ENCODE measurements at places on chromosomes 13 and 19.

DNA sequence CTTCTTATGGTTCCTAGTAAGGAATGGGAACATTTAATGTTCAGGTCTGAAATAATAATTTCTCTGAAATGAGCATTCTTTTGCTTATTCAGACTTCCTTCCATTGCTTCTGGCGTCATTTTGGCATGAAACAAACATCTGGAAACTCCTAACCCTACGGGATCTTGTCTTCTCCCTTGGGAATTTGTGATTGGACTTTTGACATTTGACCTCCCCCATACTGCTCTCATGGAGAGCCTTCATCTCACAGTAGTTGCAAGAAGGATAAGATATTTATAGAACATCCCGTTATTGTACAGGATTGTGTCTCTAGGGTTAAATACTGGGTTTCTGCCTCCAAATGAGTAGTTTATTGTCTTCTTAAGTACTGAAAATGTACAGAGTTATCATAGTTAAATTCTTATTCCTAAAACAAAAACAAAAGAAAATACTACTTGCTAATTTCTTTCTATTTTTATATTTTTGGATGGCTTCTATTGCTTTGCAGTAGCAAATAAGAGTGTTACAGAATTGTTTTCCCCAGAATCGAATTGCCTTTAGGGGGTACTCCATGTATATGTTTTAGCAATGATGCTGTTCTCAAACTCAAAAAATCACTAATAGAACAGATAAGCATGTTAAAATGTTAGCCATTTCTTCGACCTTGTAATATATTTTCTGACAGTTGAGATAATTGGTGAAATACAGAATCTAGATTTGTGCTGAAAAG, 366.8 kb downstream of the DLEU7 start:
- DNase-seq, result no peak

DNA sequence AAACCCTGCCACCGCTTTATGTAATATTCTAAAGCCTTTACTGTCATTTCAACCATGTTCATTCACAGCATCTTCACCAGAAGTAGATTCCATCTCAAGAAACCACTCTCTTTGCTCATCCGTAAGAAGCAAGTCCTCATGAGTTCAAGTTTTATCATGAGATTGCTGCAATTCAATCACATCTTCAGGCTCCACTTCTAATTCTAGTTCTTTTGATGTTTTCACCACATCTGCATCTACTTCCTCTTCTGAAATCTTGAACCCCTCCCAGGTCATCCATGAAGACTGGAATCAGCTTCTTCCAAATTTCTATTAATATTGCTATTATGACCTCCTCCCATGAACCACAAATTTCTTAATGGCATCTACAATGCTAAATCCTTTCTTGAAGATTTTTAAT, 83.9 kb downstream of the FOXO1 start:
- no peak for DNase-seq

GRCh38 chr19:55459950-55460657, 1.3 kb downstream of the ISOC2 start:
- DNase-seq, result no peak

DNA sequence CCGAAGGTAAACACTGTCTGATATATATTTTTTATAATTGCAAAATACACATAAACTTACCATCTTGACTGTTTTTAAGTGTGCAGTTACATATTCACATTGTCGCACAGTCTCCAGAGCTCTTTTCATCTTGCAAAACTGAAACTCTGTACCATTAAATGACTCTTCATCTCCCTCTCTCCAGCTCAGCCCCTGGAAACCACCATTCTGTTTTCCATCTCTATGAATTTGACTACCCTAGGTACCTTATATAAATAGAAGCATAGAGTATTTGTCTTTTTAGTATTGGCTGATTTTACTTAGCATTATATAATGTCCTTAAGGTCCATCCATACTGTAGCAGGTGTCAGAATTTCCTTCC, 45.8 kb downstream of the LRCH1 start:
- no peak for DNase-seq

- DNase-seq, result no peak
Measured at GRCh38 chr19:23998568-23998967, 83.9 kb downstream of the ZNF726 start.

DNA sequence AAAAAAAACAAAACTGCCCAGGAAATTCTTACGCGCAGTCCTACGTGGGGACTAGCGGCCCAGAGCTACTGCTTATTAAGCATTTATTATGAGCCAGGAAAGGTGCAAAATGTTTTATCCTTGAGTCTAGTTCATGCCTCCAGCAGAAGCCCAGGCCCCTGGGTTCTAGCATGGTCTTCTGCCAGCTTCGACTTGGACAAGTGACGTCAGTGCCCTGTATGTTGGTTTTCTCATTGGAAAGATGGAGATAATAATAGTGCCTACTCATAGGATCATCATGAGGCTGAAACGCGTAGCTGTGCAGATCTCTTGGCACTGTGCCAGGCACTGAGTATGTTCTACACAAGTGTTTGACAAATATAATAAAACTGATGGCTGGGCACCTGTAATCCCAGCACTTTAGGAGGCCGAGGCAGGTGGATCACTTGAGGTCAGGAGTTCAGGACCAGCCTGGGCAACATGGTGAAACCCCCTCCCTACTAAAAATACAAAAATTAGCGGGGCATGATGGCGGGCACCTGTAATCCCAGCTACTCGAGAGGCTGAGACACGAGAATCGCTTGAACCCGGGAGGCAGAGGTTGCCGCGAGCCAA, 12.4 kb upstream of the SULT2B1 start:
- DNase-seq, result no peak

GRCh38 chr19:10864538-10864899, 6.8 kb upstream of the CARM1 start:
- DNase-seq, result peak; percentile 90

GRCh38 chr19:14412324-14412995, 6.7 kb downstream of the DDX39A start:
- no peak for DNase-seq

GRCh38 chr13:102117175-102117831, 284.5 kb downstream of the FGF14 start:
- DNase-seq, result no peak

- DNase-seq, result no peak
Measured at GRCh38 chr13:72384186-72384823, 343.1 kb downstream of the MZT1 start.

GRCh38 chr19:45110851-45111266, 17.9 kb downstream of the PPP1R37 start:
- no peak for DNase-seq

DNA sequence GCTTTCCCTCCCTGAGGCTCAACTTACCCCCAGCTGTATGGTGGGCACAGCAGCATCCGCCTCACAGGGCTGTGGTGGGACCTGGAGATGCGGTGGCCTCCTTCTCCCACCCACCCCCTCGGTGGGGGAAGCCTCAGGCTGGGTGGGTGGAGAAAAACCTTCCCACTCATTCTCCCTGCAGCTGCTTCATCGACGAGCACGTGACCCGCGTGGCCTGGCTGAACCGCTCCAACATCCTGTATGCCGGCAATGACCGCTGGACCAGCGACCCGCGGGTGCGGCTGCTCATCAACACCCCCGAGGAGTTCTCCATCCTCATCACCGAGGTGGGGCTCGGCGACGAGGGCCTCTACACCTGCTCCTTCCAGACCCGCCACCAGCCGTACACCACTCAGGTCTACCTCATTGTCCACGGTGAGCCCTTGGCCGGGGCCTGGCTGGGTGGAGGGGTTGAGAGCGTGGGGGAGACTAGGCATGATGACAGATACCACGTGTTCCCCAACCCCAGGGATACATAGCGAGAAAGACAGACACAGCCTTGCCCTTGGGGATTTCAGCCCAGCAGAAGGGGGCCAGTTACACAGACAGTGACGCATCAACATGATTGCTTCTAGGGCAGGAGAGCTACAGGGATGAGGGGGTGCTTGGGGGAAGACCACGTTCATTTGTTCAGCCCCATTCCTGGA, 12.2 kb downstream of the IGLON5 start:
- no peak for DNase-seq

DNA sequence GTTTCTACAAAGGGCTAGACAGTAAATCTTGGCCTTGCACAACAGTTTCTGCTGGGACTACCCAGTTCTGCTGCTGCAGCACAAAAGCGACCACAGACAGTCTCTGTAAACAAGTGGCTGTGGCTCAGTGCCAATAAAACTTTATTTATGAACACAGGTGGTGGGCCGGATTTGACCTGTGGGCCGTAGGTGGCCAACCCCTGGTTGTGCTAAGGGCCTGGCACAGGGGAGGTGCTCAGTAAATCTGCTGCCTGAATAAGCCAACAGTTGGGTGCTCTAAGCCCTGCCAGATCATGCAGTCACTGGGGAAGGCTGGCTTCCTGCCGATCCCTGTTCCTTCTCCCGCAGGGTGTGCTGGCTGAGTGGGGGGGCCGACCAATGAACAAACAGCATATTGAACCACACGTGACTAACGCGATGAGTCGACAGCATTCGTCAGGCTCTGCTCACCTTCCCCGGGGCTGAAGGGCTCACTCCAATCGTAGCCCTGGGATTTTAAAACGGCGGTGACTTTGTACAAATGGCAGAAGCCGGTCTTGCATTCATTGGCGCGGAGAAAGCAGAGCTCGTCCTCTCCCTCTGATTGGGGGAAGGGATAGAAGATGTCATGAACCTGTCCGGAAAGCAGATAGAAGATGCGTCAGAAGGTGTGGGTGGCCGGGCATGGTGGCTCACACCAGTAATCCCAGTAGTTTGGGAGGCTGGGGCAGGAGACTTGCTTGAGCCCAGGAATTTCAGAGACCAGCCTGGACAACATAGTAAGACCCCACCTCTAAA, 24.3 kb upstream of the MYDGF start:
- DNase-seq, result no peak

GRCh38 chr13:51589793-51590192, 5.5 kb downstream of the WDFY2 start:
- no peak for DNase-seq

DNA sequence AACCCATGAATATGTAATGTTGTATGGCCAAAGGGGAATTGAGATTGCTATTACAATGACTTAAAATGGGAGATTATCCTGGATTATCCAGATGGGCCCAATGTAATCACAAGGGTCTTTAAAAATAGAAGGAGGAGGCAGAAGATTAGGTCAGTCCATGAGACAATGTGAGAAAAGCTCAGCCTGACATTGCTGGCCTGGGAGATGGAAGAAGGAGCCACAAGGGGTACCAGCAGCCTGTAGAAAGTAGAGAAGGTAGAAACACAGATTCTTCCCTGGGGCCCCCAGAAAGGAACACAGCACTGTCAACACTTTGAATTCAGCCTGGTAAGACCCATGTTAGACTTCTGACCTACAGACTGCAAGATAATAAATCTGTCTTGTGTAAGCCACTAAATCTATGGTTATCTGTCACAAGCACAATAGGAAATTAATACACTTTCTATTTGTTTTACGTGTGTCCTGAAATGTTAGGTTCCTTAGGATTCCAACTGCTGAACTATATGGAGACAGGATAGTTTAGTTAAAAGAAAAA, 132.9 kb upstream of the SERP2 start:
- DNase-seq, result no peak

GRCh38 chr13:52162279-52163101, 3.1 kb upstream of the NEK3 start:
- no peak for DNase-seq

DNA sequence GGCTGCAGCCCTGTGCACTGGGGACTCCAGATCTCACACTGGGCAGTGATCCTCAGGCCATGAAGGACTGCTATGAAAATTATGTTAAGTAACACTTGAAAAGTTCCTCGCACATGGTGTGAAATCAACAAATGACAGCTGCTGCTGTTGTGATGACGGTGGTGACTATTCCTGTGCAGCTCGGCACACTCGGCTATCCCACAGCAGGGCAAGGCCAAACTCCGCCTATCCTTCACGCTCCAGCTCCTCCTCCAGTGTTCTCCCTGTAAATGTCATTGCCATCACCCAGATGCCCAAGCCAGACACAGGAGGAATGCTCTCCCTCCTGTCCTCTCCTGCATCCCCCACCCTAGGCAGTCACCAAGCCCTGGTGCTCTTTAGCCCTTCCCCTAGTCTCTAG, 31.3 kb downstream of the GRIK5 start:
- DNase-seq, result no peak

DNA sequence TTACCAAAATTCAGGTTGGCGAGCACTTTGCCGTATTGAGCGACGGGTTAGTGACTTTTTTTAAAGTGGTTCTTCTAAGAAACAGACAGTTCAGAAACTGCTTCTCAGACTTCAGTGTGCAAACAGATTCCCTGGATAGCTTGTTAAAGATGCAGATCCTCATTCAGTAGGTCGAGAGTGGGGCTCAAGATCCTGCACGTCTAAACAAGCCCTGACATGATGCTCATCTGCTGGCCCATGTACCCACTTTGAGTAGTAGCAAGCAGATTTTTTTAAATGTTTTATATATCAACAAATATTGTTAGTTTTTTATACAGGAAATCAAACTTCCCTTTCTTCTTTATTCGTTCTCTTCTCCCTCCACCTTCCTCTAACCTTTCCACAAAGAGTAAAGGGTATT, 7.3 kb downstream of the METTL21C start:
- DNase-seq, result no peak

- no peak for DNase-seq
Measured at GRCh38 chr13:100510208-100510957, 78.2 kb downstream of the GGACT start.

- DNase-seq, result no peak
Measured at GRCh38 chr19:58183817-58184215, 955 bp downstream of the ZNF274 start.

GRCh38 chr19:5988517-5989387, 10.8 kb upstream of the RANBP3 start:
- DNase-seq, result no peak

DNA sequence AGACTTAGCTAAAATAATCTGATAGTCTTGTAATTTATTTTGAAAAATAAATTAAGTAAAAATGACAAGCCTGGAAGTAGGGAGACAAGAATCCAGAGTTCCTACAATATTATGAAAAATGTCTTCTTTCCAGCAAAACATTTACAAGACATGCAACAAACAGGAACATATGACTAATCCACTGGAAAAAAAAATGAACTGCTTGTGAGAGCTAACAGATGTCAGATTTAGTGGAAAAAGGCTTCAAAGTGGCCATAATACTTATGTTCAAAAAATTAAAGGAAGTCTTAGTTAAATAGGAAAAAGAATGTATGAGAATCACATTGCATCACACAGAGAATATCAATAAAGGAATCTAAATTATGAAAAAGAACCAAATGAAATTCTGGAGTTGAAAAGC, 2082.0 kb upstream of the PCDH20 start:
- no peak for DNase-seq

GRCh38 chr13:33109271-33109697, 93.1 kb downstream of the KL start:
- DNase-seq, result no peak

GRCh38 chr19:7783991-7784423, 21.0 kb downstream of the CLEC4M start:
- no peak for DNase-seq

- no peak for DNase-seq
Measured at GRCh38 chr13:40058757-40059236, 403.3 kb downstream of the COG6 start.

DNA sequence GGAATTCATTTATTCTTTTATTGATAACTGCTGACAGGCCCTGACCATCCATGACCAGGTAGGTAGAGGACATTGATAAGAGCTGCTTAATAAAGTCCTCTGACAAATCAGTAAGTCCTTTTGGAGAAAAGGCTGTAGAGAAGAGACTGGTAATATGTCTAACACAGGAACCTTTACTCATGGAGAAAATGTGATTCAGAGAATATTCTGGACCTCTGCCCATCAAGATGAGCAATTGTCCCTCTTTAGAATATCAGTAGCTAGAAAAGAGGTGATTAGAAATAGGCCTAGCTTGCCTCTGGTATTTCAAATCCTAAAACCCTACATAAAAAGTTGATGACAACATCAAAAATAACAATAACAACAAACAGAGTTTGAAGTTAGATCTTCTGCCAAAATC, 642.3 kb downstream of the TBC1D4 start:
- DNase-seq, result no peak
